ENCODE measurements at places on chromosomes 2 and 18.

DNA sequence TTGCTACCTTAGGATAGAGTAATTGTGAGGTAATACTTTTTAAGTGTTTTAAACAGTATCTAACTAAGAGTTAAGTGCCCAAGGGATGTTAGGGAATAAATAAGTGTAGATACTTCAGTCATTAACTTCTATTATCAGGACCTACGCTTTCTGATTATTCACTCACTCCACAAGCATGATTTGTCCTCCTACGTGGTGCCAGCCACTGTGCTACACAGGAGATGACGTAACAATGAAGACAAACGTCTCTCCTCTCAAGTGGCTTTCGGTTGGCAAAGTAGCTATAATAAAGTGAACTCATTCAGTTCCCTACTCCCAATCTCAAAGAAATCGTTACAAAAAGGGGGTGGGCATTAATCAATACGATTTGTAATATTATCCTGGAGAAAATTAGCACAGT, 100.9 kb upstream of the SETBP1 start:
- DNase-seq, result no peak

DNA sequence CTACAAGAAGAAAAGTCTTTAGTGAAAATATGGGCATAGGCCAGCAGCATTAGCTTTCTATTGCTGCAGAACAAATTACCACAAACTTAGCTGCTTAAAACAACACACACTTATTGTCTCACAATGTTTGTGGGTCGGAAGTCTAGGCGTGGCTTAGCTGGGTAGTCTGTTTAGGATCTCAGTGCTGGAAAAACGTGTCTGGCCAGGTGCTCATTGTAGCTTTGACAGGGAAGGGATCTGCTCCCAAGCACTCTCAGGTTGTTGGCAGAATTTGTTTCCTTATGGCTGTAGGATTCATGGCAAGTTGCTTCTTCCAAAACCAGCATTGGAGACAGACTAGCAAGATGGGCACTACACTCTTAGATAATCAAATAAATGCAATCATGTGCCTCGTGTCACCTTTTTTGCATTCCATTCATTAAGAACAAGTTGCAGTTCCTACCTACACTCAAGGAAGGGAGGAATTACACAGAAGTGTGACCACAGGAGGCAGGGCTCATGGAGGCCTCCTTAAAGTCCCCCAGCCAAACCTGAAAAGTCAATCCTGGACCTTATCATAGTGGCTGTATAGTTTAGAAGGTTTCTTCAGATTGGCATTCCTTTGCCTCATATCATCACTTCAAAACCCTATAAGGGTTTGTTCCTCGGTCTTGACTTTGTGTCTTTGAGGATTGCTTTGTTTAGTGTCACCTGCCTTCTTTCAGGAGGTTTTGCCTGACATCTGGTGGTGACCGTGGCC, 17.3 kb downstream of the MRPL30 start:
- DNase-seq, result no peak

- DNase-seq, result no peak
These were observed 333.0 kb upstream of the CNTNAP5 start for GRCh38 chr2:123692121-123692520.

- DNase-seq, result no peak
These were observed at the start of gene TMEM237 for GRCh38 chr2:201643216-201643890. TSS of gene TMEM237 (minus strand) at chr2:201643503. CDS start at chr2:201643400, 103 bp downstream.

- DNase-seq, result no peak
These were observed 44.0 kb downstream of the IRS1 start for GRCh38 chr2:226755631-226756030.

GRCh38 chr2:239307921-239308613, 92.8 kb downstream of the HDAC4 start:
- DNase-seq, result no peak

DNA sequence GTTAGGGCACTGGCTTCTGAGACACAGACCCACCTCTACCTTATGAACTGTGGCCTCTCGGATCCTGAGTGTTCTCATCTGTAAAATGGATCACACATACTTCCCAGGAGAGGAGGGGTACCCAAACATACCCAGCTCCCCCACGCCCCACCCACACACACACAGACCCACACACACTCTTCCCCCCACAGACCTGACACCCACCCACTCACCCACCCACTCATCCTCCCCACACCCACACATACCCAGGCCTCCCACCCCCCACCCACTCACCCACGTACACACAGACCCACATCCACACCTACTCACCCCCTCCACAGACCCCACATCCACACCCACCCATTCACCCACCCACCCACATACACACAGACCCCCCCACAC, 24.3 kb upstream of the SEMA4C start:
- no peak for DNase-seq

DNA sequence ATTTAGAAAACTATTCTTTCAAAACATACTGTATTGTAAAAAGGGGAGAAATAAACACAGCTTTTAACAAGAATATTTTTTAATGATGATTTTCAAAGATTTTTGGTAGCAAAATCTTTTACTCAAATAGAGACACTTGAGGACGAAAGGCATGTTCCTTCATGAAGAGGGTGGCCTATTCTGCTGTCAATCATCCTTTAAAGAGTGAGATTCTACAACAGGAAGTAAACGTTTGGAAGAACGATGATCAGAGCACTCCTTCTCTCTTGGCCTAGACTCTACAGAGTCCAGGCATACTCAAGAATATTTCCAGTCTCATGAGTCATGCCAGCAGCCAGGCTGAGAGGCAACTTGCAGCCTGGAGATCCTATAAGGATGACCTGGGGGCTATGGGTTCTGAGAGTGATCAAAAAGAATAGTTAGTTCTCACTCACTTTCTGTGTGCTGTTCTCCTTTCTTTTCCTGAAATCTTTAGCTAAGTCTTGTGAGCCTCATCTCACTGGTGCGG, 62.4 kb upstream of the TCF4 start:
- DNase-seq, result no peak
